Type B pancreatic cell (in vitro differentiated cells): ENCODE measurements at places on chromosomes 16 and 17. TPM values are rescaled to one million over a fixed set of nuclear protein-coding genes. Genes with fewer than 3 reads are reported as not detected.

DNA sequence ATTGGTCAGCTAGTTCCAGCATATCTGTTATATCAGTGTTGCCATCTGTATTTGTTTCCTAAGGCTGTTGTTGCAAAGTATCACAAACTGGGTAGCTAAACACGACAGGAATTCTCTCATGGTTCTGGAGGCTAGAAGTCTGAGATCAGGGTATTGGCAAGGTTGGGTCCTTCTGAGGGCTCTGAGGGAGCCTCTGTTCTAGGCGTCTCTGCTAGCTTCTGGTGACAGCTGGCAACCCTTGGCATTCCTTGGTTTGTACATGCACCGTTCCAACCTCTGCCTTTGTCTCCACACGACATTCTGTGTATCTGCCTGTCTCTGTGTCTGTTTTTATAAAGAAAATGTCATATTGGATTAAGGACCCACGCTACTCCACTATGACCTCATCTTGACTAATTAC, 219.9 kb upstream of the NLRP1 start:
- no peak for DNase-seq

GRCh38 chr17:49162866-49163265, 30.3 kb downstream of the B4GALNT2 start:
- no peak for DNase-seq

Gene CRYBA1
- 1.4 TPM in 1 of 2 replicates, not detected in the other for total RNA-seq

Gene ACSM5
- not detected in 2 replicates for total RNA-seq

DNA sequence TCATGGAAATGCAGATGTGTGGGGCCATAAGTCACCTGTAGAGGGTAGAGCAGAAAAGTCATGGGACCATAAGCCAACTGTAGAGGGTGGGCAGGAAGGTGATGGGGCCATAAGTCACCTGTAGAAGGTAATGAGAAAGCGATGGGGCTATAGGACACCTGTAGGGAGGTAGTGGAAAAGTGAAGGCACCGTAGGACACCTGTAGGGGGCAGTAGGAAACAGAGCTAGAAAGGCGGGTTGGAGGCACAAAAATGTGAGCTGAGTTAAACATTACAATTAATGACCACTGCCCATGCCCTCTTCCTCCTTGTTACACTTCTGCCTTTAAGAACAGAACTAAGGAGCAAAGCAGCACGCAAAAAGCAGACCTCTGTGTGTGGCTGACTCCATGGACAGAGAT, 150.1 kb downstream of the SHISA6 start:
- no peak for DNase-seq

- no peak for DNase-seq
These were observed 15.7 kb downstream of the WNT3 start for GRCh38 chr17:46802800-46803199.

Gene TEX19
- 0.14 TPM in 1 of 2 replicates, not detected in the other for total RNA-seq

Gene KRTAP4-5
- not detected in 2 replicates for total RNA-seq

DNA sequence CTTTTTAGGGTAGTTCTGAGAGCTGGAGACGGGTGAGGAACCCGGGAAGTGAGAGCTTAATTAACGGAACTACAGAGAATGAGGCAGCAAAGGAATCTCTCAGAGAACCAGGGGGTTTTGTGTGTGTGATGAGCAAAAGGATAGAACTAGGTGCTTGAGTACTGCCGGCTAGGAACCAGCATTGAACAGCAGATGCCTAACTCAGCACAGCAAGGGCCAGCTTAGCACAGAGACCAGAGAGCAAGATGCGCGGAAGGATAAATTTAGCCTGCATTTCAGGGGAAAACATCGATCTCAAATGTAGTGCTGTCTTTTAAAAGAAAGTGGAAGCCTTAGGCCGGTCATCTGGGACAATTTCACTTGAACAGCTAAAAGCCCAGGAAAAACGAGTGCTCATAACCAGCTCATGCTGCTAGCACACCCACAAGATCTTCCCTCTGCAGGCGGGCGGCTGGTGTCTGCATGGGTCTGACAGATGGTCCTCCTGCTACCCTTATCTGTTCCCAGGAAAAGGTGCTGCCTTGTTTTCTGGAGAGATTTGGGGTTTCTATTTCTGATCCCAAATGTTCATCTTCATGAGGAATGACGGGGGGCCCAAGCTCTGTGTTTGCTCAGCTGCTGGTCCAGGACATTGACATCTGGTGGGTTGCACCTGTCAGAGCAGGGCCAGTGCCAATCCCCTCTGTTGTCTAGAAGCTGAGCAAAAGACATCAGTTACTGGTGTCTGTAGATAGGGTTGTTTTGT, 103.9 kb downstream of the SOCS1 start:
- no peak for DNase-seq

Gene TP53TG3
- not detected in 2 replicates for total RNA-seq

DNA sequence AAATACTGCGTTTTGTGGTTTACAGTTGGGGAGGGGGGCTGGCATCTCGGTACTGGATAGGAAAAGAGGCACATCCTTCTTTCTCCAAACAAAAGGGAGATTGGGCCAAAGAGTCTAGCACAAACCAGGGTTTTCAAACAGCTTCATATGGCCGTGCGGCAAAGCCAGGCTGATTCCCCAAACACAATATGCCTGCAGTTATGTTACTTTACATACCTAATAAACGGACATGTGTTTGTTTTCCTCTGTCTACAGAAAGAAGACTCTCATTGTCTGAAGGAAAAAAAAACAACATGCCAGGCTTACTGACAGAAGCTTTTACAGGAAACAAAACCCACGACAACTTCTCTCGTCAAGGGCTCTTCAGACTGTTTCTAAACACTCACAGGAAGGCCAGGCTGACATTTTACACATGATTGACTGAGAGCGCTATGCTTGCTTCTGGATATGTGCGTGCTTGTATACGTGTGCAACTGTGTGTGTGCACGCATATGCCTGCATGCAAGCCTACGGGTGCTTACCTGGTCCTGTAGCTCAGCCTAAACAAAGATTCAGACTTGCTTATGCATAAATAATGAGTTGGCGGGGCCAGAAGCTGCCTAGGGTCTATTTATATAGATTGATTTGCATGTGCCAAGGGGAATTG, 461.0 kb upstream of the C16orf82 start:
- no peak for DNase-seq

DNA sequence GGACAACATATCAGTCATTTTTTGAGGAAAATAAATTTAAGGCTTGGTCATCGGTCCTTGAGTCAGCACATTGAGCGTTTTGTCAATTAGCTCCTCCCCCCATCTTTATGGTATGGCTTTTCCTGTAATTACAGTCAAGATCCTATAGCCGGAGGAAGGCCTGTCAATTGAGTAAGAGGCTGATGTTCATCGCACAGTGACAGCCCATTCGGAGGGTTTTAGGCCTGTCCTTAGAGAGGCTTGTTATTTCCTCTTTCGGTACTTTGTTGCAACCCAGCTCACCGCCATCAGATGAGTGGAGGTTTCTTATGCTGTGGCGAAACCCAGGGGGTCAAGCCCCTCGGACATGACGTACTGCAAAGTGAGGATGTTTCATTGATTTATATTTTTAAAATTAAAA, 395.2 kb downstream of the WWOX start:
- no peak for DNase-seq

GRCh38 chr16:86664522-86665318, 86.4 kb downstream of the FOXL1 start:
- no peak for DNase-seq

GRCh38 chr16:88790312-88791211, 5.5 kb upstream of the PIEZO1 start:
- DNase-seq = no peak

DNA sequence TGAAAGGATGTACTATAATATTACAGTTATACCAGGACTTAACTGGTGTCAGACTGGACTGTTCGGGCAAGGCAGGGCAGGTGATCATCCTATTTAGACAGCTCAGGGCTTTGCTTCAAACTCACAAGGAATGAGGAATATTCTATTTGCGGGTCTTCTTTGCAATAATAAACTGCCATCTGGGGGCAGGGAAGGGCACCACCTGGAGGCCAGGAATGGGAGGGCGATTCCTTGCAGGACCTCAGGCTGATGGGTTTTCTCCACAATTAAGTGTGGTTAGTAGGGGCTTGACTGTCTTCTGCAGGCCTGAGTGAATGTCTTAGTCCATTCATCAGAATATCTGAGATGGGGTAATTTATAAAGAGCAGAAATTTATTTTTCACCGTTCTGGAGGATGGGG, 424.1 kb downstream of the CA10 start:
- DNase-seq = no peak

Gene SLFN11
- total RNA-seq = 19.8 and 30.7 TPM in 2 replicates

GRCh38 chr17:42310787-42311215, 22.5 kb downstream of the STAT5A start:
- no peak for DNase-seq

GRCh38 chr17:60392845-60393702, 1.1 kb upstream of the USP32 start:
- no peak for DNase-seq

Gene CALCOCO2
- total RNA-seq = 74.5 and 99.7 TPM in 2 replicates

GRCh38 chr16:84259691-84260090, 19.9 kb upstream of the KCNG4 start:
- DNase-seq = no peak

Gene EFNB3
- 11.4 and 79.5 TPM in 2 replicates for total RNA-seq

DNA sequence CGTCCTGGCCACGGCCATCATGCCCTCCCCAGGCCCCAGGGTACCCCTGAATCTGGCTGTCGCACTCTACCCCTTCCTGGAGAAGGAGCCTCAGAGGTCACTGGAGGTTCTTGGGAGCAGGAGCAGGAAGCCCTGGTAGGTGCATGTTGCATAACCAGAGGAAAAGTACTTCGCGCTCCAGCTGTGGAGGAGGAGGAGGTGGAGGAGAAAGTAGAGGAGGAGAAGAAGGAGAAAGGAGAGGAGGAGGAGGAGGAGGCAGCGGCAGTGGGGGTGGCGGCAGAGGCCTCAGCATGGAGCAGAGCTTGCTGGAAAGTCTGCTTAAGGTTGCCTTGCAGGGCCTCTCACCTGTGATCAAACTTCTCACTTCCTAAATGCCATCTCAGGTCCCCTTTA, 61.8 kb downstream of the BAIAP2 start:
- no peak for DNase-seq
